B cell (primary cell): ENCODE measurements at places on chromosomes 1 and 21. TPM values are rescaled to one million over a fixed set of nuclear protein-coding genes. Genes with fewer than 3 reads are reported as not detected.

DNA sequence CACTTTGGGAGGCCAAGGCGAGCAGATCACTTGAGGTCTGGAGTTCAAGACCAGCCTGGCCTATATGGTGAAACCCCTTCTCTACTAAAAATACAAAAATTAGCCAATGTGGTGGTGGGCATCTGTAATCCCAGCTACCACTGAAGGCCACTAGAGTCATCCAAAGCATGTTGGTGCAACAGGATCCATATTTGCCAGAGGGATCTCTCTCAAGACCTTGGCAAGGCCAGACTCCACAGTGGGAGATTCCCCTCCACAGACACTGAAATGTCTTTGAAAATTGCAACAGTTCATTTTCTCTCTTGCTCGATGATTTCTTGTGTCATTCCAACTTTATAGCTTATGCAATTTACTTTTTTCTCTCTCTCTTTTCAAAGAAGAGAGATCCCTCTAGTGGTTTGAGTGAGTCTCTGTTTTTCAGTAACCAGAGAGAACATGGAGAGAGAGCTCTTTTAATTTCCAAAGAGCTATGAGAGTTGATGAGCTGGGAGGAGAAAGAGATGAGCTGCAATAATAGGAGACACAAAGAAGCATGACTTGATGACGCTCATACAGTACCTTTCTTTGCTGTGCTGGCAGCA, 176.8 kb upstream of the USP25 start:
- no peaks in the 10 kb centered on the region for H3K4me1 ChIP-seq
- no peak overlapping the region for H3K4me3 ChIP-seq
- no peak overlapping the region for H3K27ac ChIP-seq

DNA sequence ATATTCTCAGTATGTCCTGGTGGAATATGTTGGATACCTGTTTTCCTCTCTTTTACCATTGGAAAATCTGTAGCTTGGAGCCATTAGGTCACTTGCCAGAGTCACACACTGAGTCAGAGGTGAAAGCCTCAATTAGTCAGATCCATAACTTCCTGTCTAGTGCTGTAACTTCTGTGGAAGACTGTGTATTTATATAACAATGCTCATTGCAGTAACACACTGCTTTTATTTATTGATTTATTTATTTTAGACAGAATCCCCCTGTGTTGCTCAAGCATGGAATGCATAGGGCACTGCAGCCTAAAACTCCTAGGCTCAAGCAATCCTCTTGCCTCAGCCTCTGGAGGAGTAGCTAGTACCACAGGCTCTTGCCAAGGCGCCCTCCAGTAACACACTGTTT, 1.3 kb upstream of the DOCK7 start:
- H3K36me3 ChIP-seq = no peaks in the 10 kb centered on the region
- no peak for DNase-seq
- H3K4me3 ChIP-seq = no peak overlapping the region
- peaks cover 9% of the 10 kb centered on the region for H3K4me1 ChIP-seq

DNA sequence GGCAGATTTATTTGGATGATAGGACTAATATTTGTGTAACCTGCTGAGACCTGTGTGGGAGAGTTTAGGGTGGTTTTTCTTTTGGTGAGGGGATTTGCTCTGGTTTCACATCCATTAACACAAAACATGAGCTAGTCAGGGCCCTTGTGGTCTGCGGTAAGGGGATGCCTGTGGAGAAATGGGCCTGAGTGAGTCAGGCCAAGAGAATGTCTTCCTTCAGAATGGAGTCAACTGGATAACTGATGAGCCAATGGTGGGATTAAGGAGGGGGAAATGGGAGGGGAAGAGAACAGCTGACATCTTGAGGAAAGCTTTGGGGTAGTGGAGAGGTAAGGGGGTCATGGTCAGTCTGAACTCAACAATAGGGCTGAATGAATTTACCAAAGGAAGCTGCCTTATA, 13.9 kb downstream of the WNT2B start:
- peaks cover 3% of the 10 kb centered on the region for H3K36me3 ChIP-seq
- H3K27ac ChIP-seq = no peak overlapping the region
- DNase-seq = no peak
- no peaks in the 10 kb centered on the region for H3K27me3 ChIP-seq

DNA sequence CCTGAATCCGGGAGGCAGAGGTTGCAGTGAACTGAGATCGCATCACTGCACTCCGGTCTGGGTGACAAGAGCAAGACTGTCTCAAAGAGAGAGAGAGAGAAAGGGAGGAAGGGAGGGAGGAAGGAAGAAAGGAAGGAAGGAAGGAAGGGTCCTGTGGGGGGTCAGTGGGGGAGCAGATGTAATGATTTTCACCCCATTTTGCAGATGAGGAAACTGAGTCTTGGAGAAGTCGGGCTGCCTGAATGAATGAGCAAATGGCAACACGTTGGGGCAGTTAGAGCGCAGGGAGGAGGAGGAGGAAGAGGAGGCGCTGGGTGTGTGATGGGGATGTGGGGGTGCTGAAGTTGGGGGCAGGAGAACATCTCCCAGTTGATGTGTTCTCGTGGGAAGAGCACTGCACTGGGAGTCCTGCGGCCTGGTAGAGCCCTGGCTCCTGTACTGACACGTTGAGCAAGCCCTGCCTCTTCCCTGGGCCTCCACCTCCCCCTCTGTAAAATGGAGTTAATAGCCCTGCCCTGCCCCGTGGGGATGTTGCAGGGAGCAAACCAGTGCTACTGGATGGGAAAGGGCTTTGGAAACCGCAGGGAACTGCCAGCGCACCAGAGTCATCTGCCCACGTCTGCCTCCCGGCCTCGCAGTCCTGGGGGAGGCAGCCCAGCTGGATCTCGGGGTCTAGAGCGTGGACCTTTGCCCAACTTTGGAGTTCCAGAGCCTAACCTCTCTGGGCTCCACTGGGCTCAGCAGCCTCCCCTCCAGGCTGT, 103.2 kb upstream of the CASZ1 start:
- peaks cover 4% of the 10 kb centered on the region for H3K4me1 ChIP-seq
- no peak for DNase-seq
- no peaks in the 10 kb centered on the region for H3K36me3 ChIP-seq
- H3K27me3 ChIP-seq = peaks cover 10% of the 10 kb centered on the region

- H3K36me3 ChIP-seq = no peaks in the 10 kb centered on the region
- no peaks in the 10 kb centered on the region for H3K27me3 ChIP-seq
- no peak overlapping the region for H3K27ac ChIP-seq
- no peak overlapping the region for H3K4me3 ChIP-seq
- H3K4me1 ChIP-seq = peaks cover 18% of the 10 kb centered on the region
- DNase-seq = no peak
Measured at GRCh38 chr1:115927971-115928370, 48.3 kb upstream of the SLC22A15 start.

DNA sequence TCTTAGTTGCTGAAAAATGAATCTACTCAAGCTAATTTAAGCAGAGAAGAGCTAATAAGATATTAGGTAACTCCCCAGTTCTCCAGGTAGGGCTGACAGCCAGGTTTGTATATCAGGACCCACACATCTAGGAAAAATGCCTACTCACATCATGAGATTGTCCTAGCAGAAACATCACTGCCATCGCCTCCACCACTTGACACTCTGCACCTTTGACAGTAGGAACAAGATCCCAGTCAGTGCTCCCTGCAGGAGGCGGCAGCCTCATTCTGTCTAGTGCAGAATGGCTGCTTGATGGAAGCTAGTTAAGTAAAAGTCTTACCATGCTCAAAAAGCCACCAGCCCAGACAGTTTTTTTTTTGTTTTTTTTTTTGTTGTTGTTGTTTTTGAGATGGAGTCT, 31.6 kb upstream of the USP1 start:
- no peak overlapping the region for H3K27ac ChIP-seq
- H3K27me3 ChIP-seq = no peaks in the 10 kb centered on the region
- H3K4me1 ChIP-seq = no peaks in the 10 kb centered on the region
- DNase-seq = no peak
- no peak overlapping the region for H3K4me3 ChIP-seq

- H3K4me3 ChIP-seq = no peak overlapping the region
- no peak overlapping the region for H3K27ac ChIP-seq
- no peaks in the 10 kb centered on the region for H3K27me3 ChIP-seq
- no peak for DNase-seq
- H3K36me3 ChIP-seq = no peaks in the 10 kb centered on the region
- no peaks in the 10 kb centered on the region for H3K4me1 ChIP-seq
Measured at GRCh38 chr21:45560106-45561021, 18.1 kb upstream of the SLC19A1 start.

DNA sequence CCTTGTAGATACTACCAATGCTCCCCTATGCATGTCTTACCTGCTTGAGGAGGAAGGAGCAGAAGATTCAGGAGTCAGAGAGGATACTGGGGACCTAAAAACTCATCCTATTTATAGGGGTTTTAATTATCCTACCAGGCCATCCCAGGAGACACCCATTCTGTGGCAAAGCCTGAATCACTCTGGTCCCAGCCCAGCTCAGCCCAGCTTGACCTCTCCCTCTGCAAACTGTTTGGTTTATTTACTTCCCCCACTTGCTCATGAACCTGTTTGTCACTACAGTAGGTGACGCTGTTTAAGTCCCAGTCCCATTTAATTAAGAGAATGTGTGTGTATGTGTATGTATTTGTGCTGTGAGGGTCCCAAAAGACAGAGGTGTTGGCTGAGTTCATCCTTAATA, at the start of gene RPTN:
RPTN (minus strand) TSS at position 85 of the 400 bp plus-strand sequence. CDS start 1,339 bp downstream, outside the sequence.
- no peaks in the 10 kb centered on the region for H3K4me1 ChIP-seq
- no peak within 1 kb of the TSS for H3K4me3 ChIP-seq
- H3K36me3 ChIP-seq = no peaks in the 10 kb centered on the region
- H3K27me3 ChIP-seq = no peaks in the 10 kb centered on the region
- DNase-seq = no peak
- no peak within 1 kb of the TSS for H3K27ac ChIP-seq

- H3K4me1 ChIP-seq = no peaks in the 10 kb centered on the region
- H3K36me3 ChIP-seq = no peaks in the 10 kb centered on the region
- no peak overlapping the region for H3K4me3 ChIP-seq
- DNase-seq = no peak
- H3K27ac ChIP-seq = no peak overlapping the region
Measured at GRCh38 chr21:36729310-36729970, 30.5 kb downstream of the SIM2 start.

GRCh38 chr1:210700083-210700482, 371.4 kb downstream of the HHAT start:
- no peaks in the 10 kb centered on the region for H3K27me3 ChIP-seq
- H3K27ac ChIP-seq = no peak overlapping the region
- no peaks in the 10 kb centered on the region for H3K36me3 ChIP-seq
- no peak overlapping the region for H3K4me3 ChIP-seq

GRCh38 chr1:37021502-37021901, 12.8 kb downstream of the GRIK3 start:
- no peak for DNase-seq
- no peak overlapping the region for H3K27ac ChIP-seq
- H3K4me1 ChIP-seq = no peaks in the 10 kb centered on the region
- no peaks in the 10 kb centered on the region for H3K36me3 ChIP-seq
- no peak overlapping the region for H3K4me3 ChIP-seq
- no peaks in the 10 kb centered on the region for H3K27me3 ChIP-seq

DNA sequence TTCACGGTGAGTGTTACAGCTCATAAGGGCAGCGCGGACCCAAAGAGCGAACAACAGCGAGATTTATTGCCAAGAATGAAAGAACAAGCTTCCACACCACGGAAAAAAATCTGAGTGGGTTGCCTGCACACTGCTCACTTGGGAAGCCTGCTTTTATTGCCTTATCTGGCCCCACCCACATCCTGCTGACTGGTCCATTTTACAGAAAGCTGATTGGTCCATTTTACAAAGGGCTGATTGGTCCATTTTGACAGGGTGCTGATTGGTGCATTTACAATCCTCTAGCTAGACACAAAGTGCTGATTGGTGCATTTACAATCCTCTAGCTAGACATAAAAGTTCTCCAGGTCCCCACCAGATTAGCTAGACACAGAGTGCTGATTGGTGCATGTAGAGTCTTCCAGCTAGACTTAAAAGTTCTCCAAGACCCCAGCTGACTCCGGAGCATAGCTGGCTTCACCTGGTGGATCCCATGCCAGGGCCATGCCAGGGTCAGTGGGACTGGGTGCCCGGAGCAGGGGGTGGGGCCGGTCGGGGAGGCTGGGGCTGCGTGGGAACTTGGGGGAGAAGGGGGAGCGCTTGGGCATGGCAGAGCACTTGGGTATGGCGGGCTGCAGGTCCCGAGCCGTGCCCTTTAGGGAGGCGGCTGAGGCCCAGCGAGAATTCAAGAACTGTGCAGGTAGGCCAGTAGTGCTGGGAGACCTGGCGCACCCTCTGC, 75.4 kb upstream of the ATP1A1 start:
- DNase-seq = no peak
- H3K4me3 ChIP-seq = no peak overlapping the region
- no peak overlapping the region for H3K27ac ChIP-seq
- no peaks in the 10 kb centered on the region for H3K4me1 ChIP-seq
- H3K27me3 ChIP-seq = no peaks in the 10 kb centered on the region
- H3K36me3 ChIP-seq = no peaks in the 10 kb centered on the region

- no peaks in the 10 kb centered on the region for H3K36me3 ChIP-seq
- peak; percentile 65 for DNase-seq
- no peak overlapping the region for H3K27ac ChIP-seq
- peaks cover 8% of the 10 kb centered on the region for H3K4me1 ChIP-seq
Measured at GRCh38 chr1:31605908-31606427, 11.5 kb upstream of the HCRTR1 start.

DNA sequence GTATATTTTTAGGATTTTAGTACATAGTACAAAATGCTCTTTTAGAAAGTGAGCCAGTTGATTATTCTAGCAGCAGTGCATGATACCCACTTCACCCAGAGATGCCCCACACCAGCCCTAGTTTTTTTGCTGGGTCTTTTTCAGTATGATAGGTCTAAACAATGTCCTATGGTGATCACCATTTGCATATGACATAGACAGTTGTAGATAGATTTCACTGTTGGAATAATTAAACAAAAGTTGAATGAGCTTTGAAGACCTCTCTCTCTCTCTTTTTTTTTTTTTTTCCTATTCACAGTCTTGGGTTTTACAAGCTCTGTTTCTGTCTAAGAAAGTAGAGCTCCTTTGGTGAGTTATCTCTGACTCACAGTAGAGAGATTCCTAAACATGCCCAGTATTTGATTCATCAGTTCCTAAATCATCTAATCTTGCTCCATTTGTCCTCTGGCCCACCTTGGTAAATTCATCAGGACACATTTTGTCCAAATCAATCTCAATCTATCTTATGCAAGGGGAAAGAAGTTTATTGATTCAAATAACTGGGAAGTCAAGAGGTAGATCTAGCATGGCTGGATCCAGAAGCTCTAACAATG, 44.7 kb upstream of the VAV3 start:
- H3K36me3 ChIP-seq = no peaks in the 10 kb centered on the region
- peaks cover 21% of the 10 kb centered on the region for H3K4me1 ChIP-seq
- DNase-seq = no peak
- no peak overlapping the region for H3K27ac ChIP-seq
- no peaks in the 10 kb centered on the region for H3K27me3 ChIP-seq

DNA sequence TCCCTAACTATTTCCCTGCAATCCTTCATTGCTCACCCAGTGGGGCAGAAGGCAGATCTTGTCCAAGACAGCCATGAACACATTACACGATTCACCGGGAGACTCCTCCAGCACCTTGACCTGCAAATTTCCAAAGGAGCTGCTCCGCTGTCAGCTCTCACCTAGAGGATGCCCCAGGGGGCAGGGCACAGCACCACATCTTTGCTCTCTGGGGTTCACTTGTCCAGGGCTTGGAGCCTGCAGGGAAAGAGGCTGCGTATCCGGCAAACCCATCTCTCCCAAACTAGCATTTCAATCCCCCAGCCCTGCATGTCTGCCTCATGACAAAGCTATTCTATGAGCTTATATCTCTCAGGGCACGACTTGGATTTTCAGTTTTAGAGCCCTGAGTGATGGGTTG, 35.1 kb upstream of the OLIG2 start:
- no peaks in the 10 kb centered on the region for H3K27me3 ChIP-seq
- H3K27ac ChIP-seq = no peak overlapping the region
- no peaks in the 10 kb centered on the region for H3K4me1 ChIP-seq
- no peak for DNase-seq
- no peaks in the 10 kb centered on the region for H3K36me3 ChIP-seq

The USH2A gene
- total RNA-seq = not detected in 2 replicates

The KCNA3 gene
- 60.0 and 62.5 TPM in 2 replicates for total RNA-seq

The RIT1 gene
- total RNA-seq = 43.4 and 45.7 TPM in 2 replicates

The UBXN10 gene
- 0.25 and 0.53 TPM in 2 replicates for total RNA-seq

The BRINP3 gene
- not detected in 2 replicates for total RNA-seq

The EFNA1 gene
- total RNA-seq = 0.56 TPM in 1 of 2 replicates, not detected in the other

The TMEM50B gene
- 79.0 and 79.5 TPM in 2 replicates for total RNA-seq
